ENCODE measurements at places on chromosomes 12 and 14.

GRCh38 chr12:45613296-45613695 lies 116.2 kb upstream of the ARID2 start:
- no peak for DNase-seq

DNA sequence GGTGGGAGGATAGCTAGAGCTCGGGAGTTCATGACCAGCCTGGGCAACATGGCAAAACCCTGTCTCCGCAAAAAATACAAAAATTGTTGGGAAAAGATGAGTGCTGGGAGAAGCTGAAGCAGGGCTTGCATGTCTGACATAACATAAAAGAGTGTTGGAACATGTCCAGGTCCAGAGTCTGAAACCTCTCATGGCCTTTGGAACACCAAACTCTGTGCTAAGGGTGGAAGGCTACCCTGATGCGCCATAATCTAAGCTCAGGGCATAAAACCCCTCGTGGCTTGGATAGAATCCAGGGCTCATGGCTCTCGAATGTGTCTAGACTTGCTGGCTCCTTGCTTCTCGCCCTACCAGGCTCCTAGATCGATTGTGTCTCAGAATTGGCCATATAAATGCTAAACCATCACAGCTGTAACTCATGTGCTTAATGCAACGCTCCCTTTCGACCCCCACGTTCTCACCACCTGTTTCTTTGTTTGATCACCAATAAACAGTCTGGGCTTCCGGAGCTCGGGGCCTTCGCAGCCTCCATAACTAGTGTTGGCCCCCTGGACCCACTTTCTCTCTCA lies 6.7 kb upstream of the CLEC7A start:
- DNase-seq: no peak

DNA sequence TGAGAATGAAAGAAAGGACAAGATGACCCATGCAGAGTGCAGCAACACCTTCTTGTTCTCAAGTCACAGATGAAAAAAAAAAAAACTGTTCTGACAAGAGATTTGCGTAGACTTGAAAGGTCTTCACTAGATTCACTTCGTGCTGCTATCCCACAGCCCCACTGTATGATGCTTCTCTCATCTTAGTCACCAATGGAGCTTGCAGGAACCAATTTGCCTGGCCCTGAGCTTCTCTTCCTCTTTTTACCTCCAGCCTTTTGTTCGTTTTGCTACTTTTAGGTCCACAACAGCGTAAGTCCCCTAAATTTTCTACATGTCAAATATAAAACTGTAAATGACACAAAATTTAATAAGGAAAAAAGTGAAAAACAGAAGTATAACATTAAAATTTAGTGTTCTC lies 107.9 kb upstream of the NAP1L1 start:
- no peak for DNase-seq

- DNase-seq: no peak
Measured at GRCh38 chr12:34301251-34302130, 279.2 kb downstream of the ALG10 start.

GRCh38 chr12:68944296-68945076 lies 11.5 kb upstream of the CPM start:
- no peak for DNase-seq

Measured in CD4-positive, alpha-beta T cell treated with Interleukin-17A for 1 hour (primary cell).